ENCODE measurements at places on chromosomes 1 and 21. TPM values are rescaled to one million over a fixed set of nuclear protein-coding genes. Genes with fewer than 3 reads are reported as not detected.

FHL3 gene
- total RNA-seq, result 27.5 TPM

FMOD gene
- total RNA-seq, result 2.3 TPM

OVAAL gene
- total RNA-seq, result 1.1 TPM

C1orf94 gene
- not detected for total RNA-seq

C1orf116 gene
- total RNA-seq, result 0.21 TPM

STUM gene
- 7.6 TPM for total RNA-seq

VAV3 gene
- 0.86 TPM for total RNA-seq

CD101 gene
- total RNA-seq, result 0.92 TPM

FCMR gene
- not detected for total RNA-seq

ID3 gene
- 698 TPM for total RNA-seq

DNA sequence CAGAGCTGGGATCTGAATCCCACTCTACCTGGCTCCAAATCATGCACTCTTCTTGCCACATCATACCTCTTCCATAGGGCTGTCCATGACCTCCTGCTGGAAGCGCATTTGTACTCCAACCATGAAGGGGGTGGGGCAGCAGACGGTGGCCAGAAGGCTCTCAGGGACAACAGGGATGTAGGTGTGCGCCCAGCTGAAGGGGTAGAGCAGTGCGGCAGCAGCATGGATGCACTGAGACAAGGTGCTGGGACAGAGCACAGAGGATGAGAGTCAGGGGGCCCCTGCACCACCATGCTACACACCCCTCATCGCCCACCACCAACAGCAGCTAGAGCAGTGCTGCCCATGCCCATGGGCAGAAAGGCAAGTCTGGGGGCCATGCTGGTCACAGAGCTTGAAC is 8.4 kb downstream of the DENND2D start:
- no peaks in the 10 kb centered on the region for H3K4me1 ChIP-seq
- no peaks in the 10 kb centered on the region for H3K27me3 ChIP-seq
- no peak for DNase-seq

- DNase-seq, result no peak
- no peaks in the 10 kb centered on the region for H3K27me3 ChIP-seq
- no peak overlapping the region for H3K4me3 ChIP-seq
- no peaks in the 10 kb centered on the region for H3K4me1 ChIP-seq
Measured at GRCh38 chr1:204782118-204782700, 88.5 kb upstream of the NFASC start.

DNA sequence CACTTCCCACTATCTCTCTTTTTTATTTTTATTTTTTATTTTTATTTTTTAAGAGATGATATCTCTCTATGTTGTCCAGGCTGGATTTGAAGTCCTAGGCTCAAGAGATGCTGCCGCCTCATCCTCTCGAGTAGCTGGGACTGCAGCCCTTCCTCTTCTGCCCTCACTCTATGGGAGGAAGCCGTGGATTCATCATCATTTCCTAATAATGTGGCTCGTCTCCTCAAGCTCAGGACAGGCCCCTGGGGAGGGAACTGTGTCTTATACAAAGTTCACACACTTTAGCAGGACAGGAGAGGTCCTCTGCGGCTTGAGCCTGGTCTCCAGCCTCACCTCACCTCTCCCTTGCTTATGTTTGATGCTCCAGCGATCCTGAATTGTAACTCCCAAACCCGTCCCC is 16.5 kb upstream of the IFFO2 start:
- H3K4me1 ChIP-seq, result no peaks in the 10 kb centered on the region
- H3K27ac ChIP-seq, result no peak overlapping the region
- no peak overlapping the region for H3K4me3 ChIP-seq
- DNase-seq, result no peak
- no peaks in the 10 kb centered on the region for H3K27me3 ChIP-seq

GRCh38 chr1:39103328-39104157 is 77.4 kb downstream of the NDUFS5 start:
- H3K27ac ChIP-seq, result no peak overlapping the region
- H3K4me1 ChIP-seq, result peaks cover 40% of the 10 kb centered on the region
- no peaks in the 10 kb centered on the region for H3K27me3 ChIP-seq
- no peak for DNase-seq
- no peaks in the 10 kb centered on the region for H3K36me3 ChIP-seq

DNA sequence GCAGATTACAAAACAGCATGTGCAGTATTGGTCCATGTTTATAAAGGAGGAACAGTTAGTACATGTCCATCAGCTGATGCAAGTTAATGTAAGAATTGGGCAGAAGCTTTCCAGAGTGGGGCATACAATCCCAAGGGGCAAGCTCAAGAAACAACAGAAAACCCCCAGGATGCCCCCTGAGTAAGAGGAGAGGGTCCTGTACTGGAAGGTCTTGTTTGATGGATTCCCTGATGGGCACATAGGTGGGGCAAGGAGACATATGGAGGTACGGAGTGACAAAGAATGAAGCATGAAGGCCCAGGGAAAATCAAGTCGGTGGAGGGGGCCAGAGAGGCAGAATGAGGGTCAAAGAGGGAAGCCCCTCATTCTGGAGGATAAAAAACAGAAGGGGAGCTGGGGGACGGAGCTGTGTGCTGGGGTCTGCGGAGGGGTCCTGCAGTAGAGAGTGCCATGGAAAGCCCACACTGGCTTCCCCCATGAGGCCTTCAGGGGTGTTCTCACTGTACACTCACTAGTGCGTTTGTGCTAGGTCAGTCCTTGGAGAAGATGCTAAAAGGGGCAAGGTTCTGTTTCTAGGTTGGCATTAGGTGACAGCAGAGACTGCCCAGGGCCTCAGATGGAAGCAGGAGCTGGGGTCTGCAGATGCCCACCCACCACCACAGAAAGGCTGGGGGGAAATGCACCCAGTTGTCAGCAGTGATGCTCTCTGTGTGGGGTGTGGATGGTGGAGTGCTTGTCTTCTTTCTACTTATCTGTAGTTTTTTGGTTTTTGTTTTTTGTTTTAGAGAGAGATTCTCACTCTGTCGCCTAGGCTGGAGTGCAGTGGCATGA is 12.5 kb upstream of the MATN1 start:
- no peak for DNase-seq
- H3K27ac ChIP-seq, result no peak overlapping the region
- H3K36me3 ChIP-seq, result no peaks in the 10 kb centered on the region
- no peak overlapping the region for H3K4me3 ChIP-seq
- H3K4me1 ChIP-seq, result no peaks in the 10 kb centered on the region
- no peaks in the 10 kb centered on the region for H3K27me3 ChIP-seq

- peak; percentile 83 for DNase-seq
- peaks cover 6% of the 10 kb centered on the region for H3K27me3 ChIP-seq
- H3K4me1 ChIP-seq, result no peaks in the 10 kb centered on the region
- H3K4me3 ChIP-seq, result no peak overlapping the region
- H3K36me3 ChIP-seq, result no peaks in the 10 kb centered on the region
- no peak overlapping the region for H3K27ac ChIP-seq
Measured at GRCh38 chr1:156898161-156898566, 4.6 kb downstream of the PEAR1 start.

GRCh38 chr1:44390277-44390676 is 14.8 kb upstream of the RNF220 start:
- no peaks in the 10 kb centered on the region for H3K27me3 ChIP-seq
- H3K27ac ChIP-seq, result no peak overlapping the region
- no peak for DNase-seq

GRCh38 chr1:204791453-204792353 is 79.0 kb upstream of the NFASC start:
- DNase-seq, result peak; percentile 83
- H3K4me3 ChIP-seq, result no peak overlapping the region
- peaks cover 8% of the 10 kb centered on the region for H3K27me3 ChIP-seq
- H3K36me3 ChIP-seq, result no peaks in the 10 kb centered on the region

GRCh38 chr1:95068956-95069709 is 3.6 kb downstream of the ALG14 start:
- no peaks in the 10 kb centered on the region for H3K27me3 ChIP-seq
- no peak overlapping the region for H3K4me3 ChIP-seq

DNA sequence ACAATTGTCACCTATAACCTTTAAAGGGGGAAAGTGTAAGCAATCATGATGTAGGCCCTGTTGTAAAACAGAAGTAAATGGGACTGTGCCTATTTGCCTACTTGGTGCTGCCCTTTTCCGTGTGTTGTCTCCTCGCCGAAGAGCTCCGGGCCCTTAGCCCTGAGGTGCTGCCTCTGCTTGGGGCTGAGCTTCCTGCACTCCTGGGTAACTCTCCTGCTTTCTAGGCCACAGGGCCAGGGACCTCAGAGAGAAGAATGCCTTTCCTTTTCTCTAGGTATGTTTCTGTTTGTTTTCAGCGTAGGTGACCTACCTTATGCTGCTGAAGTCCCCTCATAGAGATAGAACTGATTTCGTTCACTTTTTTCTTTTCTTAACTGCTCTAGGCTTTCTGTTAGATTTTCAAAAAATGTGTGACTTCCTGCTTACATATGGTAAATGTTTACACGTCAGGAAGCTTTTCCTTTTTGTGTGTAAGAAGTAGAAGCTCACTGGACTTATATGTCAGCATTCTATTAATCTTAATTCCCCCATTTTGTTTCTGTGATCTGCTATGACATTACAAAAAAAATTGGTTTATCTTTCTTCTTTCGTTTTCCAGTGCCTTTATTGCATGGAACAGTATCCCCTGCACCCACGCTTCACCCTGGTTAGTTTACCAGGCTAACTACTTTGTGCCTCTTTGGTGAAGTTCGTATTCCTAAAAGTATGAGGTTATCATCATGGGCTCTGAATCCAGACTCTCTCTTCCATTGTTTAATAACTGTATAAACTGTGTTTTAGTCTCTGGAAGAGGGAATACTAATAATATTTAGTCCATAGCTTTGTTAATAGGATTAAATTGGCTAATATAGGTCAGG is 61.7 kb downstream of the ITSN1 start:
- no peaks in the 10 kb centered on the region for H3K27me3 ChIP-seq
- DNase-seq, result no peak
- H3K4me3 ChIP-seq, result no peak overlapping the region
- no peaks in the 10 kb centered on the region for H3K36me3 ChIP-seq
- peaks cover 3% of the 10 kb centered on the region for H3K4me1 ChIP-seq

- no peaks in the 10 kb centered on the region for H3K4me1 ChIP-seq
- no peak overlapping the region for H3K27ac ChIP-seq
- H3K4me3 ChIP-seq, result no peak overlapping the region
- peak; percentile 50 for DNase-seq
Measured at GRCh38 chr1:101567582-101568189, 330.9 kb downstream of the S1PR1 start.

DNA sequence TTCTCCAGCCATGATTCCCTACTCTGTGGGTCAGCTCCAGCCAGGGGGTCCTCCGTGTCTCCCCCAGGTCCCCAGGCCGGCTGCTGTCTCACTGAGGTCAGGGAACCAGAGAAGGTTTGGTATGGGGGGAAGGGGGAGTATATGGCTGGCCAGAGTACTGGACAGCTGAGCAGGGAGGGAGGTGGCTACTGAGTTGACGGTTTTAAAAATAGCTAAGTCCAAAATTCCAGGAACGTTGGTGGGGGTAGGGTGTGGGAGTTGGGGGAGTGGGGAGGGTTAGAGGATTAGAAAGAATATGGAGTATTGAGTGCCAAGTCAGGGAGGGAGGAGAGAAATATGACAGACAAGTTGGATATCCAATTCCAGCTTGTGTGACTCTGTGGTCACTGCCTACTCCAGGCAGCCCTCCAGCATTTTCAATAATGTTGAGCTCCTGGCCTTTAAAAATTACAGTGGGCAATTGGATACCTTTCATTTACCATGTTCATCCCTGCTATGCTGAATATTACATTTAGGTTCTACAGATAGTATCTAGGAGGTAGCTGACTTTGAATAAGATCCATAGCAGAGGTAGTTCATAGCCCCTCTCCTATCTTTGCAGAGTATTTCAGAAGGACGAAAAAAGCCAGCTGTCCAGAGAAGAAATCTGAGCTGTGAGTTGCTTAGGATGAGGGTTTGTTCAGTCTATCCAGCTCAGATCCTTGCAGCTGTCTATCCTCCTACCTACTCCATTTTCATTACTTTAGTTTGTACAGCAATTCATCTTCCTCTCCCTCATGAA is at the start of gene HJV:
TSS of gene HJV (minus strand) at position 114 of the 781 bp plus-strand sequence. CDS start 1,504 bp downstream, outside the sequence.
- H3K4me1 ChIP-seq, result peaks cover 5% of the 10 kb centered on the region
- no peak within 1 kb of the TSS for H3K27ac ChIP-seq
- no peak within 1 kb of the TSS for H3K4me3 ChIP-seq

- no peaks in the 10 kb centered on the region for H3K36me3 ChIP-seq
- DNase-seq, result no peak
- no peaks in the 10 kb centered on the region for H3K4me1 ChIP-seq
- no peak overlapping the region for H3K27ac ChIP-seq
- no peaks in the 10 kb centered on the region for H3K27me3 ChIP-seq
Measured at GRCh38 chr1:96466842-96467241, 254.7 kb upstream of the PTBP2 start.

GRCh38 chr1:154849645-154850131 is 20.4 kb downstream of the KCNN3 start:
- H3K4me1 ChIP-seq, result peaks cover 9% of the 10 kb centered on the region
- no peak overlapping the region for H3K4me3 ChIP-seq
- H3K27ac ChIP-seq, result no peak overlapping the region
- H3K36me3 ChIP-seq, result no peaks in the 10 kb centered on the region
- H3K27me3 ChIP-seq, result no peaks in the 10 kb centered on the region

- H3K36me3 ChIP-seq, result no peaks in the 10 kb centered on the region
- DNase-seq, result no peak
- H3K4me1 ChIP-seq, result no peaks in the 10 kb centered on the region
- no peak overlapping the region for H3K27ac ChIP-seq
- H3K27me3 ChIP-seq, result no peaks in the 10 kb centered on the region
Measured at GRCh38 chr1:187943606-187944403, 1115.1 kb downstream of the PLA2G4A start.

- H3K4me3 ChIP-seq, result no peak overlapping the region
- DNase-seq, result peak; percentile 45
- no peaks in the 10 kb centered on the region for H3K4me1 ChIP-seq
- H3K27ac ChIP-seq, result no peak overlapping the region
Measured at GRCh38 chr21:18369115-18369514, 34.5 kb downstream of the TMPRSS15 start.

- H3K27ac ChIP-seq, result peak overlapping the region; percentile 84
- no peak for DNase-seq
- no peak overlapping the region for H3K4me3 ChIP-seq
- no peaks in the 10 kb centered on the region for H3K36me3 ChIP-seq
- peaks cover 53% of the 10 kb centered on the region for H3K4me1 ChIP-seq
- no peaks in the 10 kb centered on the region for H3K27me3 ChIP-seq
Measured at GRCh38 chr1:245419989-245420388, 265.2 kb downstream of the KIF26B start.

GRCh38 chr1:18197299-18197698 is 89.7 kb downstream of the IGSF21 start:
- H3K36me3 ChIP-seq, result no peaks in the 10 kb centered on the region
- no peak overlapping the region for H3K27ac ChIP-seq
- no peaks in the 10 kb centered on the region for H3K4me1 ChIP-seq

DNA sequence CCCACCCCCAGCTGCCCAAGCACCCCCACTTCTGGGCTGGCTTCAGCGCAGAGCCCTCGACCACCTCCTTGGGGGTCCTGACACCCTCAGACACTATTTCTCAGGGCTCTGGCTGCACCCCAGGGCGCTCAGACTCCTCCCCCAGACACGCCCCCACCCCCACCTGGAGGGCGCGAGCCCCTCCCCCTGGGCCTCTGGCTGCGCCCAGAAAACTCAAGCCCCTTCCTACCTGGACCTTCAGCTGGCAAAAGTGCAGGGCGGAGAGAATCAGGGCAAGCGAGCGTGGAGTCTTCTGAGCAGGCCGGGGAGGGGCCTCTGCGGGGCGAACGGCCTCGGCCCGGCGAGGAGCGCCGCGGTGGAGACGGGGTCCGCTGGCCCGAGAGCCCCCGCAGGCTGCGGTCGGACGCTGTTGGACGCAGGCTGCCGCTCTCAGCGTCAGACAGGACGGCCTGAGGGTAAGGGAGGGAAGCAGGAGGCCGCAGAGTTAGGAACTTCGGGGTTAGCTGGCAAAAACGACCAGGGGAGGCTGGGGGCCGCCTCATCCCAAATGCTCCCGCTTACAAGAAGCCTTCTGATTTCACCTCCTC is 17.4 kb upstream of the NBPF1 start:
- H3K4me3 ChIP-seq, result no peak overlapping the region
- H3K27me3 ChIP-seq, result no peaks in the 10 kb centered on the region
- H3K27ac ChIP-seq, result no peak overlapping the region
- H3K4me1 ChIP-seq, result no peaks in the 10 kb centered on the region
- peaks cover 65% of the 10 kb centered on the region for H3K36me3 ChIP-seq

Data from cardiac muscle cell (in vitro differentiated cells and primary cell).